ENCODE measurements at places on chromosomes 7 and 10. TPM values are rescaled to one million over a fixed set of nuclear protein-coding genes. Genes with fewer than 3 reads are reported as not detected.

ADAMTS14 gene
- 0.30 TPM for total RNA-seq

DNA sequence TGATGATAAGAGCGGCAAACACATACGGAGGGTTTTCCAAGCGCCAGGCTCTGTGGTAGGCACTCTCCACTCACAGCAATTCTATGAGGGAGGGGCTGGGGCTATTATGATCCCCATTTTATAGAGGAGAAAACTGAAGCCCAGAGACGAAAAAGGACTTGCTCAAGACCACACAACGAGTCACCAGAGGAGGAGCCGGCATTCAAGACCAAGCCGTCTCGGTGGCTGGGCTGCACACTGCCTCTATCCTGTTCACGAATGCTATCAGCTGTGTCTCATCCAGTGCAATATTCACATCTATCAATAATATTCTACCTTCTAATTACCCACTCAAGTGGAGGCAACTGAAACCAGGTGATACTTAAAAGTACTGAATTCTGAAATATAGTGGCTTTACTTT, 67.8 kb upstream of the NMT2 start:
- no peak overlapping the region for H3K4me3 ChIP-seq
- peaks cover 6% of the 10 kb centered on the region for H3K4me1 ChIP-seq
- H3K27me3 ChIP-seq, result no peaks in the 10 kb centered on the region
- no peak overlapping the region for H3K27ac ChIP-seq
- DNase-seq, result no peak

KCP gene
- 2.9 TPM for total RNA-seq

CPVL gene
- 32.9 TPM for total RNA-seq

DNA sequence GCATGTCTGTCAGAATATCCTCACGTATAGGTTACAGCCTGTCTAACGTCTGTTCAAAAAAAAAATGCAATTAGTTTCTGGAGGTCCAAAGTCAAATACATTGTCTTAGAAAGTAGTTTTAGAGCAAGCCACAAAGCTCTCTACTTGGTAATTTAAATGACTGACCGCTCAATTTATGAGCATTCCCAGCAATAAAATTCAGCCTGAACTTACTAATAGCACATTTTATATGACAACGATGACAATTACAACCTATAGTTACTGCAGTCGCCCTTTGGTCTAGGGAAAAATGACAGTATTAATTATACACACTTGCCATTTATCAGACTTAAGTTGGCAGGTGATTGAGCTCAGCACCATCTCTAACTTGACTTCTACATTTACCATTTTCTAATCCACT, 425.8 kb upstream of the STEAP1 start:
- H3K36me3 ChIP-seq, result no peaks in the 10 kb centered on the region
- H3K4me3 ChIP-seq, result no peak overlapping the region
- no peak overlapping the region for H3K27ac ChIP-seq
- peaks cover 2% of the 10 kb centered on the region for H3K27me3 ChIP-seq
- H3K4me1 ChIP-seq, result no peaks in the 10 kb centered on the region
- no peak for DNase-seq

DNA sequence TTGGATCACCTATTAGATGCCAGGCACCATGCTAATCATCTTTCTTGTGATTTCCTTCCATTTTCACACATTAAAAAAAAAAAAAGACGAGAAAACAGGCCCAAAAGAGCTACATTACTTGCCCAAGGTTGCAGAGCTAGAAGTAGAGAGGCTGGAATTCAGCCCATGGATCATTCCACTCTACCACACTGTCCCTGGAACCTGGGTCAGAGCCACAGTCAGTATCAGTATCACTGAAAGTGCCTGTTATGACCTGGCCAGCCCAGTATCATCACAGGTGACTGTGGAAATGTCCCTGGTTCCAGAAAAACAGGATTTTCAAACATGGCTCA, 3.3 kb upstream of the FLNC start:
- no peaks in the 10 kb centered on the region for H3K36me3 ChIP-seq
- no peak overlapping the region for H3K27ac ChIP-seq
- peaks cover 37% of the 10 kb centered on the region for H3K27me3 ChIP-seq

DNA sequence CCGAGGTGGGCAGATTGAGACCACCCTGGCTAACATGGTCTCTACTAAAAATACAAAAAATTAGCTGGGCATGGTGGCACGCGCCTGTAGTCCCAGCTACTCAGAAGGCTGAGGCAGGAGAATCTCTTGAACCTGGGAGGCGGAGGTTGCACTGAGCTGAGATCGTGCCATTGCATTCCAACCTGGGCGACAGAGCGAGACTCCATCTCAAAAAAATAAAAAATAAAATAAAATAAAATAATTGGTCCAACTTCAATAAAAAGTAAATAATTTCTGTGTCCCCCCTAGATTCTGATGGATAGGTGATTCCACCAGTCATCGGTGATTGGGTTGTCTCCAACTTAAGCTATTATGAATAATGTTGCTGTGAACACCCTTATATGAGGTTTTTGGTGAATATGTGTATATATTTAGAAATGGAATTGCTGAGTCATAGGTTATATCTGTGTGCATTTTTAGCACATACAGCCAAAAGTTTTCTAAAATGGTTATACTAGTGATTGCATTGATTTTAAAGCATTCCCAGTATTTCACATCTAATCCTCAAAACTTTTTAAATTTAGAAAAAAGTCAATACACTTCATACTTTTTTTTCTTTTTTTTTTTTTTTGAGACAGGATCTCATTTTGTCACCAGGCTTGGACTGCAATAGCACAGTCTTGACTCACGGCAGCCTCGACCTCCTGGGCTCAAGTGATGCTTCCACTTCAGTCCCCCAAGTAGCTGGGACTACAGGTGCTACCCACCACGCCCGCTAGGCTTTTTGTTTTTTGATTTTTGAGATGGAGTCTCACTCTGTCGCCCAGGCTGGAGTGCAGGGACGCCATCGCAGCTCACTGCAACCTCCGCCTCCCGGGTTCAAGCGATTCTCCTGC, 13.7 kb upstream of the SRPK2 start:
- no peaks in the 10 kb centered on the region for H3K27me3 ChIP-seq
- H3K4me3 ChIP-seq, result no peak overlapping the region
- no peak overlapping the region for H3K27ac ChIP-seq
- DNase-seq, result no peak
